ENCODE measurements at places on chromosomes 13 and 19. TPM values are rescaled to one million over a fixed set of nuclear protein-coding genes. Genes with fewer than 3 reads are reported as not detected.

Gene ADAMTSL5
- total RNA-seq: 11.3 TPM

Gene PRTN3
- total RNA-seq: not detected

Gene RFC3
- total RNA-seq: 3.8 TPM

Gene FAM83E
- total RNA-seq: 1.3 TPM

Gene TLE2
- 3.4 TPM for total RNA-seq

Gene VSTM1
- total RNA-seq: not detected

Gene ZNF66
- total RNA-seq: 3.1 TPM

Gene PGLYRP1
- not detected for total RNA-seq

Gene CYP2A13
- total RNA-seq: not detected

Gene ZNF296
- 0.36 TPM for total RNA-seq

Gene PROSER1
- total RNA-seq: 5.3 TPM

Gene CLEC17A
- total RNA-seq: not detected

Gene GPX4
- 238 TPM for total RNA-seq

Gene CERS4
- total RNA-seq: 1.9 TPM

Gene DAND5
- 0.65 TPM for total RNA-seq

Gene FFAR1
- total RNA-seq: not detected

Gene IZUMO4
- 1.7 TPM for total RNA-seq

Gene HIPK4
- 0.49 TPM for total RNA-seq

Gene RELB
- 12.1 TPM for total RNA-seq

Gene CD79A
- not detected for total RNA-seq

Gene PIP5K1C
- total RNA-seq: 42.3 TPM

Gene MYCBP2
- total RNA-seq: 119 TPM

Gene NAPSA
- total RNA-seq: not detected

Gene CRB3
- total RNA-seq: not detected

Gene CYP4F2
- not detected for total RNA-seq

Gene SLC10A2
- total RNA-seq: not detected

Gene SIX5
- 17.2 TPM for total RNA-seq

Gene BEST2
- total RNA-seq: not detected

Gene PODNL1
- total RNA-seq: 7.2 TPM

Gene PLK5
- under 0.01 TPM for total RNA-seq

Gene CCL25
- total RNA-seq: not detected

Gene ZNF816
- total RNA-seq: 8.1 TPM

Gene OR10H1
- not detected for total RNA-seq
